ENCODE measurements at places on chromosomes 5 and 9. TPM values are rescaled to one million over a fixed set of nuclear protein-coding genes. Genes with fewer than 3 reads are reported as not detected.

Gene MEF2C
- 0.31 TPM for total RNA-seq

DNA sequence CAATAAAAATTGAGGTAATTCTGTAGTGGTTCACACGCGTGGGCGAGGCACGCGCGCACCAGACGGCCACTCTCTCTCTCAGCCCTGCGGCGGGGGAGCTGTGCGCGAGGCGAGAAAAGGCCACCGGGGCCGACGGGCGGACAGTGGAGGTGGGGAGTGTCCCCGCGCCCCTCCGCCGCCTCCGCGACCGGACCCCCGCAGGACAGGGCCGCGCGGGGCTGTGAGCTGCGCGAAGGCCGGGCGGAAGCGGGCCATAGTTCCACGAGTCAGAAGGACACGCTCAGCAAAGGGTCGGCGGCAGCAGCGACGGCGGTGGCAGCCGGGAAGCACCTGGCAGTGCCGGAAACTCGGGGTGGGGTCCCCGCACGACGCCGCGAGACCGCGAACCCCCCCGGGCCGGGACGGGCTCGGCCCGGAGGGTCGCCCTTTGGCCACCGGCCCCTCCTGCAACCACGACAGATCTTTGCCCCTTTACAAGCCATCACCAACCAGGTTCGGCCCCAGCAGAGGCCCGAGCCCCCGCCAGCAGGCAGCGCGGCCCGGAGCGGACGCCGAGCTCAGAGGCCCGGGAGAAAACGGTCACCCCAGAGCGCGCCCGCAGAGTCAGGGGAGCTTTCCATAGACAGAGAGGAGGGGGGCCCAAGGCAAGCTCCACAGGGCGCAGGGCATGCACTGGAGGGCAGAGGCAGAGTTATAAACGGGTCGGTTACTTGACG lies 60.9 kb downstream of the ZNF354C start:
- no peak for DNase-seq

DNA sequence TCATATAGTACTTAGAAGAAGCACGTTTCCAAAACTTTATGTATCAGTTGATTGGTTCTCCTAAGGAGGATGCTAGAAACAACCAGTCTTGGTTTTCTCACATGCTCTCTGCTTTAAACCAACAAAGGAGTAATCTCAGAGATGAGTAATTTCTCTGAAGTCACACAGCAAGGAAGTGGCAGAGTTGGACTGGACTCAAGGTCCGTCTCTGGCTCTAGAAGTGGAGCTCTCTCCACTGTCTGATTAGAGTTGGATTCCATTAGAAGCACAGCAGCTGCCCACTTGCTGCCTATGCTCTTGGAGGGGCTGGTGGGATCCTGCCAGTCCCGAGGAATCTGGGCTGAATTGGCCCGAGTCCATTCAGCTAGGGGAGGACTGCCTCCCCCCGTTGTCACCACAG lies 21.0 kb downstream of the RALGPS1 start:
- no peak for DNase-seq

Gene ZDHHC11
- total RNA-seq: 7.2 TPM

- no peak for DNase-seq
Measured at GRCh38 chr9:224582-225520, 10.2 kb downstream of the DOCK8 start.

DNA sequence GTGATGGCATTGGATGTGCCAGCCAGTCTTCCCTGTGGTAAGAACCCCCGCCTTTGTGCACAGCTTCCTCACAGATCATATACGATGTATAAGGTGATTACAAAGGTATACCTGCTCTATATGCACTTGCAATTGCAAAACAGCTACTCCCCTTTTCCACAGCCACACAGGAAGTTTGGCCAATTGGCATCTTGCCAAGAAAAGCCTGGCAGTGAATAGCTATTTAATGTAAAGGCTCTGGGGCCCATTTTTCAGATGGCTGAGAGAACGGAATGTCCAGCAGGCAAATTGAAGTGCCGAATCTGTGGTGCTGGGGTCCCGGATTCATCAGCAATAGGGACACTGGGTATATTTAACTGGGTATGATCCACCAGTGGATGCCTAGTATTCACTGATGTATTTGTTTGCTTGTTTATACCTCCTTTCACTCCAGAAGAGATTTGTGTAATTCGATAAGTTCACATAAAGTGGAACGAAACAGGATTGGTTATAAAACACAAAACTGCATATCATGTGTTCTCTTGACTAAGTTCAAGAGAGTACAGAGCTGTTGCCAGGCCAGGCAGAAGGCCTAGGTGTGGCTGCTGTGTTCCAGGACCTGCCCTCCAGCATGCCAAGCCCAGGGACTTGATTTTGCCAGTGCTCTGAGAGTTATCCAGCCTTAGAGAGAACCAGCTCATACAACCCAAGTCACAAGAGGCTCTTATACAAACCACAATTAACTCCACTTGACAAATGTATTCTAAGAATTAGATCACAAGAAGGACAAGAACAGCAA lies 27.7 kb upstream of the GABRP start:
- DNase-seq: no peak

- DNase-seq: no peak
Measured at GRCh38 chr5:39400713-39401578, 23.8 kb downstream of the DAB2 start.

DNA sequence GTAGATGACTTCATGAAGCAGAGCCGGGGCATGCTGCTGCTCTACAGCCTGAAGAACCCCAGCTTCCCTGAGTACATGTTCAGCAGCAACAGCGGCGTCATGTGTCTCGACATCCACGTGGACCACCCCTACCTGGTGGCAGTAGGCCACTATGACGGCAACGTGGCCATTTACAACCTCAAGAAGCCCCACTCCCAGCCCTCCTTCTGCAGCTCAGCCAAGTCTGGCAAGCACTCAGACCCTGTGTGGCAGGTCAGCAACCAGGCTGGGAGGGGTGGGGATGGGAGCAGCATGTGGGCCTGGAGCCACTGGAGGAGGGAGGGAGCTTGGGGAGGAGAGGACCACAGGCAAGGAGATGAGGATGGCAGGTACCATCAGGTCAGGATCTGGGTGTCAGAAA lies 16.2 kb downstream of the ENHO start:
- DNase-seq: no peak

Gene CERCAM
- 2.6 TPM for total RNA-seq

DNA sequence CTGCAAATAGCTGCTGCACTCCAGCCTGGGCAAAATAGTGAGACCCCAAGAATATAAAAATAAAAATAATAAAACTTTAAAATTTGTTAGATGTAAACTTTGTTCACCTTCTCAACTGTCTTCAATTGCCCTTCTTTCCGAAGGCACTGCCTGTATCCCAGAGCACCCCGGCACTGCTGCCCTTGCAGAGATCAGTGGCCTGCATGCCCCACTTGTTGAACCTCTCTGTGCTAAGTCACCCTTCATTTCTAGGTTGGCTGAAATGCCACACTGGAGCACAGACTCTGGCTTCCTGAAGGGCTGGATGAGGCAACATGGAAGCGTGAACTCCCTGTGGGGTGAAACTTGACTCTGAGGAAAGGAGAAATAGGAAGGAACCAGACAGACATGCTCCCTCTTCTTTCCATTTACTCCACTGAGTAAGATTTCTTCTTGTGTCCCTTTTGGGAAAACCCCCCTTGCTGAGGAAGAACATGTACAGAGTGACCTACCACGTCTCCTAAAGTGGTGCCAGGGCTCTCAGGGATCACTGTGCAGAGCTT lies 8.4 kb upstream of the JMY start:
- no peak for DNase-seq

- no peak for DNase-seq
Measured at GRCh38 chr9:21904776-21905175, 89.4 kb downstream of the CDKN2A start.

Gene TAF11L5
- total RNA-seq: not detected

Gene SHC3
- not detected for total RNA-seq

Gene PTGDS
- 0.24 TPM for total RNA-seq

Gene CDC26
- total RNA-seq: 51.1 TPM

Gene FAF2
- total RNA-seq: 45.2 TPM

Gene HAVCR2
- total RNA-seq: 6.3 TPM

Gene PIP5K1B
- 3.1 TPM for total RNA-seq

DNA sequence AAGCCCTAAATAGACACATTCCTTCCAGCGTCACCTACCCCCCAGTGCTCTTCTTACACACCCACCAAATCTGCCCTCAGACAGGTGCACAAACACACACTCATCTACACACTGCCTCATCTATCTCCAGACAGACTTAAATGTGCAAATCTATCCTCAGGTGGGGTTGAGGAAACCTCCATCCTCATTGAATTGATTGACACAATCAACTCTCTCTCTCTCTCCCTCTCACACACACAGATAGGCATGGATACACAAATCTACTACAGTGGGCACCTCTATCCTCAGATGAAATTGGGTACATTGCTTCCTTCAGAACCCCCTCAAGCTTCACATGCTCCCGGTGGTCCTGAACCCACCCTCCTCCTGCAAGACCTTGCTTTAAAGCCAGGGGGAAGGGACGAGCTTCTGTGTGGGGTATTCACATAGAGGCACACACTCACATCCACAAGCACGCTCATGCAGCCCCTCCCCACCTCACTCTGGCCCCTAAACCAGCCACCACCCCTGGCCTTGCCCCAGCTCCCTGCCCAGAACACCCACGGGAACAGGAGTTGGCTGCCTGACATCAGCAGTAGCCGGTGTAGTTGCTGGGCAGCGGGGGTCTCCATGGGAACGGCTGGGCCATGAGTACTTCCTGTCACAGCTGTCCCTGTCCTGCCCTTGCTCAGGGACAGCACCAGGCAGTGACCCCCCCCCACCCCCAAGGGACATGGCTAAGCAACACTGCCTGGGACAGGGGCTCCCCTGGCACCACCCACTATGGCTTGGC lies 22.8 kb downstream of the PCDH1 start:
- DNase-seq: no peak

Gene OXCT1
- total RNA-seq: 111 TPM

Gene FOXD4L3
- total RNA-seq: not detected

GRCh38 chr9:87381746-87382145 lies 115.9 kb upstream of the DAPK1 start:
- no peak for DNase-seq

- DNase-seq: no peak
Measured at GRCh38 chr5:78979909-78980308, 5.2 kb downstream of the ARSB start.

GRCh38 chr5:135377751-135378680 lies 21.0 kb downstream of the MACROH2A1 start:
- no peak for DNase-seq

DNA sequence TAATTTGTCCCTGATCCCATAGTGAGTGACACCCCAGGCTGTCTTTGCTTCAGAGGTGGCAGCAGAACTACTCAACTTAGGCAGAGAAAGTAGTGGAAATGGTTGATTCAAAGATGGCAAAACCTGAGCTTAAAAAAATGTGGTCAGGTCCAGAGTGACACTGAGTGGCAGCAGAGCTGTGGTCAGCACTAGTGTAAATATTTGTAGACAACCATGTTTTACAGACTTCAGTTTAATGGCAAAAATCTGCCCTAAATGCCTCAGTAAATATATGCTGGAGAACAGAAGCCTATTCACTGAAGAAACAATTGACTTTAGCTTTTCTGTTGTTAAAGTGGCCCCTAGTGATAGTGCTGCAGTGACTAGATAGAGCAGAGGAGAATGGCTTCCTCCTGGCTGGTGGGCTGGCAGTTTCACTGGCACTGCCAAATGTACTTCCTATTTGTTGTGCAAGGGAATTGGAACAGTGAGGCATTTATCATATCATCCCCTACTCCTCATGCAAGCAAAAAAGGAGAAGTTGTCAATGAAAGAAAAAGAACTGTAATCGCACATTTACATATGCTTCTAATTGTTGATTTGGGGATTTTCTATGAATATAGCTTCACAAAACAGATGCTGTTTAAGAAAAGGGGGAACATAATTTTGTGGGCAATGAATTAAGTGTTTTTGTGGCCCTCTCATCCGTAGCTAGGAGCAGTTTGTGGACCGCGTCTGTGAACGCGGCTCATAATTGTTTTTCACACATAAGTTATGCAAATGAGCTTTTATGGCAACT lies 12.0 kb downstream of the PBX3 start:
- DNase-seq: no peak

- DNase-seq: peak; percentile 77
Measured at GRCh38 chr9:93020771-93021670, 37.5 kb upstream of the SUSD3 start.

Gene OSMR
- total RNA-seq: not detected

- DNase-seq: no peak
Measured at GRCh38 chr5:175824676-175825075, 46.7 kb upstream of the CPLX2 start.

- no peak for DNase-seq
Measured at GRCh38 chr9:13513716-13514444, 234.4 kb upstream of the MPDZ start.

Gene OLFM1
- total RNA-seq: not detected

- DNase-seq: no peak
Measured at GRCh38 chr5:60492958-60493357, 207.0 kb downstream of the DEPDC1B start.

Data from CD8-positive, alpha-beta memory T cell (primary cell).